Peyer's patch (tissue), 4 donors: ENCODE measurements at places on chromosomes 7 and 10.

GRCh38 chr10:56991591-56992069, 630.6 kb upstream of the ZWINT start:
- no peak for DNase-seq

DNA sequence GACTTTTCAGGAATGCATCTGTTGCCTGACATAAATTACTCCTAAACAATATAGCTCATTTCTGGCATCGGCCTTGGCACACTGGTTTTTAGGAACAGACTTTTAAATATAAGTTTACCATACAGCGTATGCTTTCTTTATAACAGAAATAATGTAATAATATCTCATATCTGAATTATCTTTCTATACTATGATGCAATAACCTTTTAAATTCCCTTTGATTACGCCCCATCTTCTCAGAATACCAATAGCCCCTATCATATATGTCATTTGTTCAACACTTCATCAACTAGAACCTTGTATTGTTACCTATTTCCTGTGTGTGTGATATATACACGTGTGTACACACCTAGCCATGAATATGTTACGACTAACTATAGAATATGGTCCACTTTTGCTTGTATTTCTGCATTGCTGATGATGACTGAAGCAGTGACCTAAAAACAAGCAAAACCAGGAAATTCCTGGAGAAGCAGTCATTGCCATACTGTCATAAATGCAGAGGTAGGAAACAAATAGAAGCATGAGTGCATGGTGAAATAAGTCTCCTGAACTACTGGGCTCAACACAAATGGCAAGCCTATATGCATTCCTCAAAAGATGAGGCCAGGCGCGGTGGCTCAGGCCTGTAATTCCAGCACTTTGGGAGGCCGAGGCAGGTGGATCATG, 618.4 kb upstream of the NRP1 start:
- DNase-seq, result no peak

DNA sequence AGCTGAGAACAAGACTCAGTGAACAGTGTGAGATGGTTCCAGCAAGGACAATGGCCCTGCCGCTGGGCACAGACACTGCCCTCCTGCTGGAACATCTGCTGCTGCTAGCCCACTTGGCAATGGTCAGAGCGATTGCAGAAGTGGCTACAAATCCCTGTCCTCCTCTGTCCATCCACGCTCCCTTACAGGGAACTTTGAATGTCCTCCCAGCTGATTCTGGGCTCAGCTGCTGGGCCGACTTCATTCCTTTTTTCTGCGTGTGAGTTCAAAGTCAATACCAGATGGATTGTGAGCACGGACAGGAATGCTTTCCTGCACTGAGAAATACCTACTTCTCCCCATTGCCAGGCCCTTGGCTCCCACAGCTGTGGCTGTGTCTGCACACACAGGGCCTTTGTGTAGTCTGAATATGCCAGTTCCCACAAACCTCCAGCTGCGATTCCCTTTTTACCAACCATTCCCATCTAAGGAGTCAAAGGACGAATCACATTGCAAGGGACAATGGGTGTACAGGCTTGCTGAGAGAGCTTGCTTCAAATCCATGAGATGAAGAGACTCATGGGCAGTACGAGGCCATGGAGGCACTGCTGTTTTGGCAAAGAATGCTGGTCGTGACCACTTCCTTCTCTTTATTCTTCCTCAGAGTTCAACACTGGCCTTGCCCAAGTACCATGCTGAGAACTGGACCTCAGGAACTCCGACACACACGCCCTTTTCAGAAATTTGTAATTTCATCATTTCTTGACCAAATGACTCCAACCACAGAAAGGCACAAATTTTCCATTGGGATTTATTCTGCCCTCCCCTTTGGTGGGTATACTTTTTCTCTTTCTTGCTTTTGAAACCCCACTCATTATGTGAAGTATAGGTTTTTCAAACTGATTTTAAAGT, 44.2 kb downstream of the BPGM start:
- DNase-seq, result no peak

DNA sequence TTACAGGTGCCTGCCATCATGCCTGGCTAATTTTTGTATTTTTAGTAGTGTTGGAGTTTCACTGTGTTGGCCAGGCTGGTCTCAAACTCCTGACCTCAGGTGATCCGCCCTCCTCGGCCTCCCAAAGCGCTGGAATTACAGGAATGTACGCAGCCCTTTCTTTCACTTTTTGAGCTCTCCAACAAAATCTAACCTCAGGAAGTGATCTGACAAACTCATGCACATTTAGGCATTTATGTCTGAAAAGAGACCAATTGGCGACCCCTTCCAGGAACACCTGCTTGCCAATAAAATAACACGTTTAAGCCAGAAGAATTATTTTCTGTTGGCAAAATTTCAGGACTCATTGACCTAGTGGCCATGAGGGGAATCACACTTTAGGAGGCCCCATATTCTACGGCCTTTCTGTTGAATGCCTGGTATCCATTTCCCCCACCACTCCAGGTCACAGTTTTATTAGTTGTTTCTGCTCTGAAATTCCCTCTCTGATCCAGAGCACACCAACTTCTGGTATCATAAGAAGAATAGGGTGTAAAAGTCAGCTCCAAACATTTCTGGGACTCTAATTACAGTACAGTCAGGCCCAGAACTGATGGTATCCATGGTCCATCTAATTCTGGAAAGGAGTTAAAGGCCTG, 65.8 kb upstream of the FRMD4A start:
- no peak for DNase-seq

GRCh38 chr7:16135658-16136057, 285.7 kb downstream of the CRPPA start:
- no peak for DNase-seq

GRCh38 chr7:3641582-3641981, 340.5 kb downstream of the SDK1 start:
- no peak for DNase-seq

DNA sequence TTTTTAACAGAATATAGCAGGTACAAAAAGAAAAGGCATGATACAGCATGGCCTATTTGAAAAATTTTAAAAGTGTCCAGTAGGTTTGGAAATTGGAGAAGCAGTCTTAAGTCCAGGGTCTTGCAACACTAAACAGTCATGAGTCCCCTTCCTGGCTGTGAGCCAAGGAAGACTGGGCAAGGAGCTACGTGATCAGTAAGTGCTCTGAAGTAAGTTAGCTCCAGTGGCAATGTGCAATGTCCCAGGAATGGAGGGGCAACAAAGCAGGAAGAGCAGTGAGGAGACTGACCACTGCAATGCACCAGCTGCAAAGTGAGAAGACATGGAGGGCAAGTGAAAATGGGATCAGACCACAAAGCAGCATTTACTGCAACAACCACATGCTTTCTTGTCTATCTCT, 72.9 kb upstream of the GRID1 start:
- DNase-seq, result no peak

- no peak for DNase-seq
Measured at GRCh38 chr10:69685802-69686585, 55.9 kb downstream of the FAM241B start.
